Neural crest cell (in vitro differentiated cells): ENCODE measurements at places on chromosomes 16 and 17.

GRCh38 chr16:57104706-57105105, 12.3 kb downstream of the CPNE2 start:
- no peak for DNase-seq

- no peak for DNase-seq
Observed at GRCh38 chr17:31156326-31156725, 61.5 kb downstream of the NF1 start.

GRCh38 chr17:13425390-13425789, 176.3 kb downstream of the HS3ST3A1 start:
- no peak for DNase-seq

DNA sequence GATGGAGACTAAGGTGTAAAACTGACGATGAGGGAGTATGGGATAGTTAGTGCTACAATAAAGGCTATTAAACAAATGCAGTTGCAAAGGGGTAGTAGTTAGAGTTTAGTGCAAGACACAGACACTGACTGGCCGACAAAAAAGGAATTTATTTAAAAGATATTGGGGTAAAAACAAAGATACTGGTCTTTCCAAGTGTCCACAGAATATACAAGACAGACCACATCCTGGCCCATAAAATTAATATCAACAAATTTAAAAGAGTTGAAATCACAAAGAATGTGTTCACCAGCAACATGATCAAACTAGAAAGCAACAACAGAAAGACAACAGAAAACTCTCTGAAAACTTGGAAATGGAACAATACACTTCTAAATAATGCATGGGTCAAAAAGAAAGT, 54.7 kb downstream of the CFDP1 start:
- DNase-seq = no peak

DNA sequence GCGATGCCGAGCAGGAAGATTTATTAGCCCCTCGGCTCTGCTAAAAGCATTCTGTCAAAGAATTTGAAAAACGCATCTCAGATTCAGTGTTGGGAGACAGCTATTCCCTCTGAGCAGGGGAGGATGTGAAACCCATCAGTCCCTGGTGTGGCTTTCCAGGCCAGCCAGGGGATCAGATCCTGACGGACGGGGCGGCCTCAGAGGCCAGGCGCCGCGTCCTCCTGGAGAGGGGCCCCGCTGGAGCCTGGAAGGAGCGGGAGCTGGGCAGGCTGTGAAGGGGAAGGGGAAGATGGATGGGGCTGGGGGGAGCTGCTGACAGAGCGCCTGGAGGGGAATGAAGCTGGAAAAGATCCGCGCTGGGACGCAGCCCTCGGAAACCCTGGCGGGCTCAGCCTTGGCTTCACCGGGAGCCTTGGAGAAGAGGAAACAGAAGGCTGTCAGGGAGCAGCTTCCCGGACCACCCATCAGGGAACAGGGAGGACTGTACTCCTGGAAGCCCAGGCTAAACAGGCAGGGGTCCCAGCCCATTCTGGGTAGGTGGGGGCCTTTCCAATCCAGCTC, 358.0 kb downstream of the C16orf95 start:
- DNase-seq = no peak

DNA sequence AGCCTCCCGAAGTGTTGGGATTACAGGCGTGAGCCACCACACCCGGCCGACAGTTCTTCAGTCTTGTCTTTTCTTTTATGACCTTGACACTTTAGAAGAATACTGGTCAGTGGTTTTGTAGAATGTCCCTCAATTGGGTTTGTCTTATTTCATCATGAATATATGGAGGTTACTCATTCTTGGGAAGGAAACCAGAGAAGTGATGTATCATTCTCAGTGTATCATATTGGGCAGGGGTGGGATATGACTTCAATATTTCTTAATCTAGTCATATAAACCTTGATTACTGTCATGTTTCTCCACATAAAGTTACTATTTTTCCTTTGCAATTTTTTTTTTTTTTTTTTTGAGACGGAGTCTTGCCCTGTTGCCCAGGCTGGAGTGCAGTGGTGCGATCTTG, 36.9 kb downstream of the SNTB2 start:
- no peak for DNase-seq

- DNase-seq = no peak
Observed at GRCh38 chr17:40320756-40321523, 12.0 kb downstream of the RARA start.

- DNase-seq = no peak
Observed at GRCh38 chr16:10242916-10243315, 60.7 kb upstream of the GRIN2A start.

GRCh38 chr17:67431249-67432015, 54.4 kb downstream of the PITPNC1 start:
- no peak for DNase-seq

DNA sequence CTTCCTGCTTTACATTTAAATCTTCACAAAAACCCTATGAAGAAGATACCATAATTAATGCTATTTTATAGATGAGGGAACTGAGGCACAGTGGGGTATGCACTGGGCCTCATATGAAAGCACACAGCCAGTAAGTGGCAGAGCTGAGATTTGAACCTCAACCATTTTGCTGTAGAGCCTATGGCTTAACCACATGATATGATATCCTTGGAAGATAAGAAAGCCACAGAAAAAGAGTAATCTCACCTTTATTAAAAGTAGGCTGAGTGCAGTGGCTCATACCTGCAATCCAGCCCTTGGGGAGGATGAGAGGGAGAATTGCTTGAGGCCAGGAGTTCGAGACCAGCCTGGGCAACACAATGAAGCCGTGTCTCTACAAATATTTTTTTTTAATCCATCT, 15.0 kb upstream of the TOB1 start:
- no peak for DNase-seq
